ENCODE measurements at places on chromosomes 2 and 18. TPM values are rescaled to one million over a fixed set of nuclear protein-coding genes. Genes with fewer than 3 reads are reported as not detected.
A peak's percentile ranks its signal among the peaks of the same experiment; 100 is the strongest.

- DNase-seq, result no peak
Observed at GRCh38 chr2:231036131-231036530, 1.2 kb upstream of the C2orf72 start.

DNA sequence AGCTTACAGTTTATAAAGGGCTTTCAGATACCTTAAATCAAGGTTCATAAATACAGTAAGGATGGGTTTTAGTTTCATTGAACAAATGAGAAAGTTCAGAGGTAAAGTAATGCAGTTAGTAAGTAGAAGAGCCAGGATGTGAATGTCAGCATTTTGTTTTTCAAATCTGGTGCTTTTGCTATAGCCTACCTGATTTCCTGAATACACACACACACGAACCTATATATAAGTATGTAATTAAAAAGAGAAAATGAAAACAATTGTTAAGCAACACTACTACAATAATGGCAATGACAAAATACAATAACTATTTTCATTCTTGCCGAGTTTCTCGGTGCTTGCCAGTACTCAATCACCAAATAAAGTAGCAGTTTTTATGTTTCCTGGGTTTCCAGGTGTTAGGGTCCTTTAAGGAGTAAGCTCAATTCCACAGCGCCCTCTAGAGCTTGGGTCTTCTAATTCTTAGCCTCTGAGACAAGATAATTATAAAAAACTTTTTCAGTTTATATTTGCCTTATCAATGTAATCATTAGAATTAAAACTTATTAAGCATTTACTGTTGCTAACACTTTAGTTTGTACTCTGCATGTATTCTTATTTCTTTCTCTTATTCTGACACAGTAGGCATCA lies 512.9 kb upstream of the ACVR2A start:
- DNase-seq, result no peak

DNA sequence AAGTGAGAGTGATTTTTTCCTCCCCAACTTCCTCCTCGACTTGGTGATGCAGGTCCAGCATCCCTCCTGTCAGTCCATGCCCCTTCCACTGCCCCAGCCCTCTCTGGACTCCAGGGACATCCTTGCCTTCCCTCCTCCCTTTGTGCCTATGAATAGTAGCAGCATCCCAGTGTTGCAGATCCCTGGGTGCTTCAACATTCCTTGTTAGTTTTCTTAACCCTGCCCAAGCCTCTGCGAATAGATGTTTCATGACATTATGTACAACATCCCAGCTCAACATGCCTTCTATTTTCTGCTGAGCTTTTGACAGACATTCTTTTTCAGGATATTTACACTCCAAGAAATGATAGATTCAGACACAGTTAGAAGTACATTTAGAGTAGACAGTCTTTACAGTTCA lies 35.3 kb upstream of the CCDC150 start:
- no peak for DNase-seq

DNA sequence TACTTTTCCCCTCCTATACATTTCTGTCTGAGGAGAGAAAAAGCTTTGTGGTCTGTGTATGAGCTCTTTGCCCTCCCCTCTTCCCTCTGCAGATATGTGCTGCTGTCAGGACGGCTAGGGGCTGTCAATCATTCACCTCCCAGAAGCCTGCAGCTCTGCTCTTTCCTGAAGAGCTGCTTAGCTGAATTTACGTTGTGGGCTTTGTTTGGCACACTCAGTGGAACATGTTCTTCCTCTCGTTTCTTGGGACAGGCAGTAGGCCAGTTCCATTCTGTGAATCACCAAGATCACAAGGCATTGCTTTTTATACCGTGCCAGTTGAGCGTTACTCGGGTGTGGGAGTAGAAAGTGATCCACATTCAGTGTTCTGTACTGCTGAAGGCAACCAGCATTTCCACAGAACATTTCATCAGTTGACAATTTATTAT lies 136.7 kb downstream of the LAMA3 start:
- DNase-seq, result peak; percentile 96

- no peak for DNase-seq
Observed at GRCh38 chr2:77578354-77578753, 56.2 kb upstream of the LRRTM4 start.

- peak; percentile 29 for DNase-seq
Observed at GRCh38 chr2:28348149-28348567, 44.5 kb upstream of the FOSL2 start.

DNA sequence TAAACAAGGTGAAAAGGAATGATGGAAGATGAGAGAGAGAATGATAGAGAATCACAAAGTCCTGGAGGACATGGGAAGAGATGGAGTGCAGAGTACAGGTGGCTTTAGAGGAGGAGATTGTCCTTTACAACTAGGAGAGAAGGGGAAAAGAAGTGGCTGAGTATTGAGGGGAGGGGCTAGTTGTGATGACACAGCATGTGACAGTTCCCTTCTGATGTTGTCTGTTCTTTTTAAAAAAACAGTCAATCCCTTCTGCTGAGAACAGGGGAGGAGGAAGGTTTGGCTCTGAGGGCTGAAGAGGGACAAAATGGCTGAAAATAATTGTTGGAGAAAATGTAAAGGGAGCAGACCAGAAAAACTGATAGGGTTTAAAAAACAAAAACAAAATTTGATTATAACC lies 44.0 kb downstream of the STEAP3 start:
- no peak for DNase-seq

GRCh38 chr2:151021747-151022452 lies 239.8 kb downstream of the RBM43 start:
- no peak for DNase-seq

DNA sequence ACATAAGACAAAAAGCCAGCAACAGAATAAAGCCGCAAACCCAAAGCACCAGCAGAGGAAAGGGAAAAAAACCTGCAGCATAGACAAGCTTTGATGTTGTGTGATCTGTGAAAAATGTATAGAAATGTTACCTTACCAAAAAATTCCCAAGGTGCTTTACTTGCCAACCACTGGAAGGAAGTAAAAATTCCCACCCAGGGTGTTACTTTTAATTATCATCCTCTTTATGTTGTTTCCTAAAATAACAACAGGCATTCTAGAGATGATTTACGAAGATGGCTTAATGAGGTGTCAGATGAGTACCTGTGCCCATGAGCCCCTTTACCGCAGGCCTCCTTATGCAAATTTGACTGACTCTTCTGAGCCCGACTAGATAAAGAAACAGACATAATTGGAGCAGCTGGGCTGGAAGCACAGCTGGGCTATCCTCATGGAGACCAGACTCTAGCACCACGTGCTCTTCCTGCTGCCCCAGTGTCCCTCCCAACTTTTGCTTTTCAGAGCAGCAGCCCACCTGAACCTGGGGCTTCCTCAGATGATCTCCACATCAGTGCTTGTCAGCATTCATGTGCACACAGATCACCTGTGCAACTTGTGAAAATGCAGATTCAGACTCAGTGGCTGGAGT lies 41.5 kb downstream of the SRSF7 start:
- DNase-seq, result no peak

GRCh38 chr18:80238651-80239260 lies 8.6 kb downstream of the PARD6G start:
- DNase-seq, result no peak

DNA sequence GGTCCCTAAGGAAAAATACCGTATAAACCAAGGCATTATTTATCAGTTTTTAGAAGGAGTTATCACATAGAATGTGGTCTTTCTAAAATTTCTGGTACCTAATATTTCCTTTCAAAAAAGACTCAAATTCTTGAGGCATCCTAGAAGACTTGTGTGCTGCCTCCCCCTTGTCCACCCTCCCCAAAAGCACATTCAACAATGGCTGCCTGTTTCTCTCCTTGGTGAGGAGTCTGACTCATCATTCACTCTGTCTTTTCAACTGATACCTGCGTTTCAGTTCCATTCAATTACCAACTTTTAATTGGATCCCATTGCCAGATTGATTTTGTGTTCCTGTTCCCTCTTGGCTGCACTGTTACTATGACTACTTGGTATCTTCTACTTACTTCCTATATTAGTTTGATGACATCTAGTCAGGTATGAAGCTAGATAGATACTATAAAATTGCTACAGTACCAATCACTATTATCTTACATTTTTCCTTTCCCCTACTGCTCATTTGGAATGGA lies 72.9 kb downstream of the XRCC5 start:
- DNase-seq, result no peak

DNA sequence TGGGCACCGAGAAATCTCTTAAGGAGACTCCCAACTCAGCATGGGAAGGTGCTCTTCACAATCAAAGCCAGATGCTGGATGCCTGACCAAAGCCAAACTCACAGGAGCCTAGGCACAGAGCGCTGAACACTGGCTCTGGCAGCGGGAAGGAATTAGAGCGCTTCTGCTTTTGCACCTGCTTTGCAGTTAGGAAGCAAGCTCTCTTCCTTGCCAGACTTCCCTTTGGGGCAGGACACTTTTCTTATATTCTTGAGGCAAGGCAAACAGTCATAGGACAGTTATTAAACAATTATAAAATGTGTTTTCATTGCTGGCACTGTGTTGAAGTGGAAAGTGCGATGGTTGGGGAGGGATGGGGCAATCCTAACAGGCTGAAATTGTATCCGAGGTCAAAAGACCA lies 79.6 kb upstream of the DNMT3A start:
- no peak for DNase-seq

CCDC148 gene
- 0.51 TPM for total RNA-seq
